Lung microvascular endothelial cell (primary cell): ENCODE measurements at places on chromosomes 7 and 10.
A peak's percentile ranks its signal among the peaks of the same experiment; 100 is the strongest.

- DNase-seq = peak; percentile 6
These were observed 3.3 kb downstream of the MASTL start for GRCh38 chr10:27158421-27158820.

DNA sequence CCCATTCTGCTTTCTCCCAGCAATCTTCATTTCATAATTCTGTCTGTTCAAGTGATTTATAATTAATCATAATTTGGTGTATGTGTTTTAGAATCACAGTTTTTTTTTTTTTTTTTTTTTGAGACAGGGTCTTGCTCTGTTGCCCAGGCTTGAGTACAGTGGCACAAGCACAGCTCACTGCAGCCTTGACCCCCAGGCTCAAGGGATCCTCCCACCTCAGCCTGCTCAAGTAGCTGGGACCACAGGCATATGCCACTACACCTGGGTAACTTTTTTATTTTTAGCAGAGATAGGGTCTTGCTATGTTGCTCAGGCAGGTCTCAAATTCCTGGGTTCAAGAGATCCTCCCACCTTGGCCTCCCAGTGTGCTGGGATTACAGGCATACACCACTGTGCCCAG lies 49.2 kb upstream of the PLA2G12B start:
- DNase-seq = no peak

DNA sequence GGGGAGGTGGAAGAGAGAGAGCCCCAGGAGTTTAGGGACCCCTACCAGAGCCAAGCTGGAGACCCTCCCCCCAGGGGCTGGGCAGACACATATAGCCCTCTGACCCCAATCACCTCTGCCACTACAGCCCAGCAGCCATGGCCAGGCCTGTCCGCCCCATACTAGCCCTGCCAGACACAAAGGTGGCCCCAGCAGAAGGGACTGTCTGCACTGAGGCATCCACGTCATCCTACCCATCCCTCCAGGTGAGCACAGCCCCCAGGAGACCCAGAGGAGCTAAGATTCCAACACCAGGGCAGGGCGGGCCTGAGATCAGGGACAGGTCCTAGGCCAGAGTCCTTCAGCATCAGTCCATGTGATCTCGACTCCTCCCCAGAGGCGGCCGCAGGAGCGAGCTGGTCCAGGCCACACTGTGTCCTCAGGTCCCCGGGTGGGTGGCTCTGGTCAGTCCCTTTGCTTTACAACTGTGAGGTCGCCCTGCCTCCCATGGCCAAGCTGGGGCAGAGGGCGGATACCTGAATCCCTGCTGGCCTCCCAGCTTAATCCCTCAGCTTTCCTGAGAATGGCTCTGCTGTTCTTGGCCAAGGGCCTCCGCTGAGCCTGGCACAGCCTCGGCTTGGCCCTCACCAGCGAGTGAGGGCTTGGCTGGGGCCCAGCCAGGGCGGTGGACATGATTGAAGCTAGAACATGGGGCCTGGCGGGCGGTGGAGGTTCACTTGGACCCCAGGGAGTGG lies 14.3 kb upstream of the ELN start:
- no peak for DNase-seq

- DNase-seq = no peak
These were observed 555.5 kb downstream of the ETV1 start for GRCh38 chr7:13433946-13434345.
